ENCODE measurements at places on chromosomes 12 and 14.

GRCh38 chr12:120085920-120086645 is 30.5 kb downstream of the RAB35 start:
- DNase-seq = peak; percentile 44

DNA sequence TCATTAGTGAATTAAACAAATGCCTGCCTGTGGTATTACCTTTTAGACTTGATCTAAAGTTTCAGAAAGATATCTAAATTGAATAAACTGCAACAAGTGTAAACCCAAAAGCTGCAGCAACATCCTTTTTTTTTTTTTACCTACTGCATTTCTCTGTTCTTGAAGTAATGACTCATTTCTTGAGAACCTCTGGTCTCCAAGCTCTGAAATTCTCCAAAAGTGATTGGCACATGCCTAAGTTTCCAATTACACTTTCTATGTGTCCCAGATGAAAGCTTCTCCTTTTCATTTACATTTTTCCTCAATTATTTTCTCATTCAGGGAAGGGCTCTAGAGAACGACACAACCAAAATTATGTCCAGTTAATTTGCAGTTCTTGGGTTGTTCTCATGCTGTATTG is 435.2 kb upstream of the DCN start:
- no peak for DNase-seq

DNA sequence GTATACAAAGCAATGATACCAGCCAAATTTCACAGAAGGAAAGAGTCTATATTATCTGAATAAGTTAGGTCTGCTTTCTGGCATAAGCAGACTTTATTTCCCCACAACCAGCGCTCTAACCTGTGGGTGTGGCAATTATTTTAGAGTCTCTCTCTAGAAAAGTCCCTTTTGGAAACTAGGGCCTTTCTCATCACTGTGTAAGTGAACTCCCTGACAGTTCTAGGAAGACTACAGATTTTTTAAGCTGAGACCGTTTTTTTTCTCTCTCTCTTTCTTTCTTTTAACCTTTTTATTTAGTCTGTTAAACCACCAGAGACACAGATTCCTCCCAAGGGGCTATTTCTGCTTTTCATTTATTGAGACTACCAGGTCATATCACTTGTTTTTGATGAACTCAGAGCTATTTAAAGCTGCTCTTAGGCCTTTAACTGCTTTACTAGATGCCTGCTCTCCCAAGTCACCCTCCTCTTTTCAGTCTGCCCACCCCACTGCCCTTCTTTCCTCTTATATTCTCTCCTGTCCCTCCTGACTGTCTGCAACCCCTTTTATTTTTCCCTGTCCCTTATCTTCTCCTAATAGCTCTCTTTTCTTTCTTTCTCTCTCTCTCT is 69.2 kb upstream of the ARHGAP5 start:
- DNase-seq = no peak

GRCh38 chr14:31543969-31544799 is 17.0 kb upstream of the NUBPL start:
- peak; percentile 1 for DNase-seq

DNA sequence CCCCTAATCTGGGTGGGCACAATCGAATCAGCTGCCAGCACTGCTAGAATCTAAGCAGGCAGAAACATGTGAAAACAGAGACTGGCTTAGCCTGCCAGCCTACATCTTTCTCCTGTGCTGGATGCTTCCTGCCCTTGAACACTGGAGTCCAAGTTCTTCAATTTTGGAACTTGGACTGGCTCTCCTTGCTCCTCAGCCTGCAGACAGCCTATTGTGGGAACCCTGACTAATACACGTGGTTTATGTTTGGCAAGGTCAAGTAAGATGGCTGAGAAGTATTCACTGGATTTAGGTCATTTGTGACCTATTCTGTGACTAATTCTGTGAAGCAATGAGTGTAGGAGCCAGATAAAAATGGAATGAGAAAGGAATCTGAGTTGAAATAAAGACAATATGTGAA is 11.0 kb downstream of the GPR135 start:
- DNase-seq = no peak

DNA sequence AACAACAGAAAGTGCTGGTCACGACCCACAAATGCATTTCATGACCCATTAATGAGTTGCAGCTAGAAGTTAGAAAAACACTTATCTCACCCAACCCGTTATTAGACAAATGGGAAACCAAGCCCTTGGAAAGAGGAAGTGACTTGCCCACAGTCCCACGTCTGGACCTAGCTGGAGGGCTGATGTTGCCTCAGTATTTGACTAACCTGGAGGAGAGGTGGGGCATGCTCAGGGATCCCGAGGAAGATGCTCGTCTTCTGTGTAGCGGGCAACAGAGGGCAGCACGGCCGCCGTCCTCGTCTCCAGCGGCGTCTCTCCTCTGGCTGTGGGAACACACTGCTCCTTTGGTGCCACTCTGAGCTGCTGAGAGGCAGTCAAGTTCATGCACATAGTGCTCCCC is 12.7 kb downstream of the CCND2 start:
- no peak for DNase-seq

GRCh38 chr14:89291351-89291940 is 125.6 kb downstream of the FOXN3 start:
- no peak for DNase-seq

DNA sequence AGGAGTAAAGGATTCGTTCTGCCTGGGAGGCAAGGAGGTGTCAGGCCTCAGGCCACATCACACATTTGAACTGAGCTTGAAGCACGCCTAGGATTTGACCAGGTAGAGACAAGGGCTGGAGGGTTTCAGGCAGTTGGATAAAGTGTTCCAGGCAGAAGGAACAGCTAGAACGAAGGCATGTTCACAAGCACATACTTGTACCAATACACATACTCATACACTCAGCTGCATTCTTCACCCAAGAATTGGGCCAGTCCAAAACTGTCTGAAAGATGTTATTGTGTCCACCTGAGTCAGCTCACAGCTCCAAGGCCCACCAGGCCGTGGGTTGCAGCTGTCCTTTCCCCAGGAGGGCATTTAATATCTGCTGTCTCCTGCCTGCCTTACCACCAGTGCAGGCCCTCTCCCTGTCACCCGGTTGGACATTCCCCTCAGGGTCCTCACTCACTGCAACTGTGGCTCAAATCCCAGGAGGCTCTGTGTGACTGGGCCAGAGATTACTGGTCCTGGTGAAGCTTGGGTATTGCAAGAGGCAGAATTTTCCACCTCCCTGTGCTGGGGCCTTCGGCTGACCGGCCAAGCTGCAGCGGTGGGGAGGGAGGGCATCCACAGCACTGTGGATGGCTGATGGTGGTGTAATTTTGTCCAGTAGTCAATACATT is 12.8 kb upstream of the AQP2 start:
- no peak for DNase-seq

DNA sequence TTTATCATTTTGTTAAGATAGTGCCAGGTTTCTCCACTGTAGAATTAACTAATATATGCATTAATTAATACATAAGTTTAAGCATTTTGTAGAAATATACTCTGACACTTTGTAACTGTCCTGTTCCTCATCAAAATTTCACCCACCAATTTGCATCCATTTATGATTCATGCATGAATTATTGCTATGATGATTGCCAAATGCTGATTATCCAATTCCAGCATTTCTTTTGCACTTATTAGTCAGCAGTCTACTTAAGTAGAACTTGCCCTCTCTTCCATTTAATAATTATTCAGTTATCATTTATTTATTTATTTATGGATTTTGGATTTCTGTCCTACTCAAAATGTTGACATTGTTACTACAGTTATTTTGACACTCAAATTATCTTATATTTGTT is 72.2 kb downstream of the SLC6A15 start:
- DNase-seq = no peak

GRCh38 chr12:104507672-104508071 is 50.9 kb downstream of the CHST11 start:
- no peak for DNase-seq

DNA sequence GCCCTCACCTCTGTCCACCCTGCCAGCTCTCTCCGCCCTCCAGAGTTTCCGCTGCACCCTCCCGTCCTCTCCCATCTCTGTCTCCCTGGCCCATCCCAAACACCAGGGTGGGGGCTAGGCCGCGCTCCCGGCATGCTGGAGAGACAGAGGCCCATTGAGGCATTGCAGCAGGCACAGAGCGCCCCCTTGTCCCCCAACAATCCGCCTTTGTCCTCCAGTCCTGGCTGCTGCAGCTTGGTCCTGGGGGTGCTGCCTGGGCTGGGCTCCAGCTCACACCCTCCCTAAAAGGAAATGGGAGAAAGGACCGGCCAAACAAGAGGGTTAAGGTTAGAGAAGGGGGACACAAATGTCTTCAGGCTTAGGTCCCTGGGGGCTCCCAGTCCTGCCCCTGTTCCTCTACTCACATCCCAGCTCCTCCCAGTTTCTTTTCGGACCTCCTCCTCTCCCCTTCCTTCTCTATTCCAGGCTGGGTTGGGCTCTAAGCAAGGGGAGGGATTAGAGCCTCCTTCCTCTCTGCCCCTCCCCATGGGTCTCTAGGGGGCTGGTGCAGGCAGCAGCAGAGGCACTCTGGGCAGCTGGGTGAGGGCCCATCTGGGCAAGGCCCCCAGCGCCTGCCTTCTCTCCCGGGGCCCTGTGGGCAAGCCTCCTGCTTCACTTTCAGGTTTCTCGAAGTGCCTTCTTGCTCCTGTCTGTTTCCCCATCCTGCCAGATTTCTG is at the start of gene CMTM5:
TSS of gene CMTM5 (plus strand) at position 565 of the 716 bp plus-strand sequence. CDS start 206 bp downstream, outside the sequence.
- no peak for DNase-seq

- no peak for DNase-seq
These were observed 28.5 kb downstream of the CCDC88C start for GRCh38 chr14:91389150-91389549.

DNA sequence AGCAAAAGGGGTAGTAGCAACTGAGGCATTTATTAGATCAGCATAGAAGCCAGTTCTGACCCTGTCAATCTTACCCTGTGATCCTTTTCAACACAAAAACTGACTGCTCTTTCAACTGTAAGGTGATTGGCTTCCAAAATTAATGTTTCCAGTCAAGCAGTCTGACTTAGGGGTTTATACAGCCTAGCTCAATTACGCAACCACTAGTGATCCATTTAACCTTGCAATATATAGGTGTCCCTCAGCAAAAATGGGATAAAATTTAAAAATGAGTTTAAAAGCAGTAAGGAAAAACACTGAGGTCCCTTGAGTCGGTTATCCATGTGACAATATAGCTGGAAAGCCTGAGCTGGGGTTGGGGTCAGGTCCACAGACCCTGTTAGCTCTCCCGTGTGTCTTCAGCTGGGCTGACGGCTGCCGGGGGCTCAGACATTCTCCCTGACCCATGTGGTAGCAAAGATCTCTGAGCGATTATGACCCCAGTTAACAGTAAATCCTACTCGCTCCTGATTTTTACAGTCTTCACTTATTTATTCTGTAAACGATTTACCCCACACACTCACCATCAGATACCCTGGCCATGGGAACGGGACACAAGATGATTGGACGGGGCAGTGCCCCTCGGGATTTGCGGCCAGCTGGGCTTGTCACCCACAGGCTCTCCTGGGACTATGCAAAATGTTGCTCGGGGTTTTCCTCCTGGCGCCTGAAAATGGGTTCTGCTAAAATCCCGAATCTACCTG is 16.6 kb downstream of the ADGRD1 start:
- peak; percentile 15 for DNase-seq

- no peak for DNase-seq
These were observed 51.9 kb downstream of the SUSD6 start for GRCh38 chr14:69663300-69663643.

DNA sequence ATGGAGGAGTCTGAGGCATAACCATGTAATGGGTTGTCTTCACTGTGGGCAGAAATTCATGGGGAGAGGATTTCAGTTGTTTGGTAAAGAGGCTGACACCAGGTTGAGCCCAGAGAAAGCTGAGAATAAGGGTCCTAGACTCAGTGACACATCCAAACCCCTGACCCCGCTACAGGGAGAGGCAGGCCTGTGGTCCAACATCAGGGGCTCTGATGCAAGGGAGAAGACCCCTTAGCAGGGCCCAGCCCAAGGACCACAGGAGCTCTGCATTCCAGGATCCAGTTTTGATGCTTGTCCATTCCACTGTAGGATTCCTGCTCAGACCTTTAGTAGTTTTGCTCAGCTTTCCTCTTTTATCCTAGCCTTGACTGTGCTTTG is 15.5 kb downstream of the GPR68 start:
- DNase-seq = no peak

DNA sequence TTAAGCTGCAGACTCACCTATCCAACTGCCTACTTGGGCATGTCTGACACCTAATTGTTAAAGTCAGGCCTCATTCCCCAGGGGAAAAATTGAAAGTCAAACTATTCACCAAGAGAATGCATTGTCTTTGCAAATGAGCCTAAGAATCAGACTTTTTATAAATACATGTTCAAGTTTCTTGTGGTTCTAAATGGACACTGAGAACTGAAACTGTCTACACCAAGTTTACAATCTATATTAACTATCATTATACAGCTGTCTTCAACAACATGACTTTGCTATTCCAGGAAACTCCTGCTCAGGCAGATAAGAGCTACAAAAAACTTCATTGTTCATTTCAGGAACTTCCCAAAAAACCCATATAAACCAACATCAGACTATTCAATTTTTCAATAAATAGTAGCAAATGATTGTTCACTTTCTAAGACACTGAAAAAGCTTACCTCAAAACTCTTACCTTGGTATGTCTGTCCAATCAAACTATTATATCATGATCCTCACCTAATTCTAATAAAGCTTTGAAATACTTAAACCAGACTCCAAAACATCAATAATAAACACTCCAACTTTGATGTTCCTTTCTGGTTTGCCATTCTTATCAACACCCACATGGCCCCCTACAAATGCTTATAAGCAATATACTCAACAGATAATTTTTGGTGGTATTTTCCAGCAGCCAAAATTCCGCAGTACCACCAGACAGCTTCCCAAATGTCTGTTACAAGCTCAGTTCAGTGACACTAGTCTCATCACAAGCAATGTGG is 24.2 kb downstream of the CDK17 start:
- peak; percentile 83 for DNase-seq

DNA sequence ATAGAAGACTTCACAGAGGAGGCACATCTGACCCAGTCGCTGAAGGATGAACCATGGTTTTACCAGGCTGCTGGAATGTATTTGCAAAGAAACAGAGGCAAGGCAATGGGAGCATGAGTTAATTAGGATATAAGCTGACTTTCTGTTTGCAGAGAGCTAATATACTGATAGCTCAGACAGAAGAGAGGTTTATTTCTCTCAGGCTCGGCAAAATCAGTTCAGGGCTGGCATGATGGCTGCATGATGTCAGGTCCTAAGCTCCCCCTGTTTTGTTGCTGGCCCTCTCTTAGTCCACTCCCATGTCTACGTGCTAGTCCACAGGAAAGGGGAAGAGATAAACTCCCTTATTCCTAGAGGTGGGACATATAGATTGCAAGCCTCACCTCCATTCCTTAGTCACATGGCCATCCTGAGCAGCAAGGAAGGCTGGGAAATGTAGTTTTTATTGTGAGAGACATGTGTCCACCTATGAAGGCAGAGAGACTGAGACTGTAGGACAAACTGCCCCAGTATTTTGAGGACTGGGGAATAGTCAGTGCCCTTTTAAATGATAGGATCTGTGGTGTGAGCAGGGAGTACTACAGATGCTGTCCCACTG is 224.5 kb downstream of the VRK1 start:
- DNase-seq = peak; percentile 21

GRCh38 chr14:94728950-94729349 is 41.0 kb downstream of the GSC start:
- DNase-seq = no peak
